Neural progenitor cell (in vitro differentiated cells): ENCODE measurements at places on chromosomes 7 and 10.

DNA sequence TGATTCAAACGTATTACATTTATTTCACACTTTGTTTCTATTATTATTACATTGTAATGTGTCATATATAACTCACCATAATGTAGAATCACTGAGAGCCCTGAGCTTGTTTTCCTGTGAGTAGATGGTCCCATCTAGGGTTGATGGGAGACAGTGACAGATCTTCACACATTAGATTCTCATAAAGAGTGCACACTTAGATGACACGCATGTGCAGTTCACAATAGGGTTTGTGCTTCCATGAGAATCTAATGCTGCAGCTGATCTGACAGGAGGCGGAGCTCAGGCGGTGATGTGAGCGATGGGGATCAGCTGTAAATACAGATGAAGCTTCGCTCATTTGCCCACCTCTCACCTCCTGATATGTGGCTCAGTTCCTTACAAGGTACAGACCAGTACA is 36.1 kb downstream of the BMPER start:
- H3K27me3 ChIP-seq = no peaks in the 10 kb centered on the region
- H3K36me3 ChIP-seq = no peaks in the 10 kb centered on the region
- no peak overlapping the region for H3K27ac ChIP-seq
- H3K4me3 ChIP-seq = no peak overlapping the region

GRCh38 chr7:76179686-76180085 is 22.0 kb upstream of the SRRM3 start:
- H3K27me3 ChIP-seq = no peaks in the 10 kb centered on the region
- no peak overlapping the region for H3K4me3 ChIP-seq
- peaks cover under 1% of the 10 kb centered on the region for H3K4me1 ChIP-seq
- no peak overlapping the region for H3K27ac ChIP-seq

GRCh38 chr10:13103554-13103953 is 3.6 kb downstream of the OPTN start:
- H3K27me3 ChIP-seq = peaks cover 12% of the 10 kb centered on the region
- DNase-seq = no peak
- no peak overlapping the region for H3K4me3 ChIP-seq
- no peak overlapping the region for H3K27ac ChIP-seq
- H3K4me1 ChIP-seq = peaks cover 10% of the 10 kb centered on the region

DNA sequence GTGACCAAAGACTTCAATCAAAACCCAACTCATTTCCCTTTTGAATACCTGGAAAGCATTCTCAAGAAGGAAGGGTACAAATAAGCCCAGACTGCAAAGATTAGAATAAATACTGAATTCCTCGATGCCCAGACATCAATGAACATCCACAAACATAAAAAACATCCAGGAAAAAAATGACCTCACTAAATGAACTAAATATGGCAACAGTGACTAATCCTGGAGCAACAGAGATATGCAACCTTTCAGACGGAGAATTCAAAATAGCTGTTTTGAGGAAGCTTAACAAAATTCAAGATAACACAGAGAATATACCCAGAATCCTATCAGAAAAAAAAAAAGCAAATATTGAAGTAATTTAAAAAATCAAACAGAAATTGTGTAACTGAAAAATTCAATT is 43.2 kb downstream of the PCLO start:
- no peak for DNase-seq
- no peaks in the 10 kb centered on the region for H3K4me1 ChIP-seq
- no peaks in the 10 kb centered on the region for H3K36me3 ChIP-seq
- H3K27ac ChIP-seq = no peak overlapping the region
